ENCODE measurements at places on chromosomes 13 and 19.

DNA sequence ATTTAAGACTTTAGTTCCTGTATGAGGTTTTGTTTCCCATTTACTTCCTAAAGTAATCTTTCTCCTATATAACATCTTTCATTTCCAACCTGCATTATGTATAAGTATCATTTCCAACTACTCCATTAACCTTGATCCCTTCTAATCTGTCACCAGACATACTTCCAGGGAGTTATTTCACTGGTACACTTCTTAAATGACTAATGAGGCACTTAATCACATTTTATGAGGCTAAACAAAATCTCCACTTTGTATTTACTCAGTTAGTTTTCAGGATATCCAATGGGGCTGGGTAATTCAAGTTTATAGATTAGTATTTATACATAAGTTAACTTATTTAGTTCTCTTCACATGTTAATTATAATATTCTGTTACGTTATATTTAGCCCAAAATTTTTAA lies 634.7 kb downstream of the PCDH17 start:
- no peak for DNase-seq

- no peak for DNase-seq
Observed at GRCh38 chr19:18562086-18562485, 4.4 kb downstream of the KXD1 start.

- no peak for DNase-seq
Observed at GRCh38 chr13:46617885-46618284, 64.9 kb downstream of the LRCH1 start.

GRCh38 chr19:45471931-45472562 lies 4.3 kb downstream of the FOSB start:
- no peak for DNase-seq

Measured in AG04450 (cell line).